GM23248 (cell line): ENCODE measurements at places on chromosomes 1 and 21. TPM values are rescaled to one million over a fixed set of nuclear protein-coding genes. Genes with fewer than 3 reads are reported as not detected.

GRCh38 chr1:204448344-204448964, 36.8 kb upstream of the PPP1R15B start:
- DNase-seq, result no peak

DNA sequence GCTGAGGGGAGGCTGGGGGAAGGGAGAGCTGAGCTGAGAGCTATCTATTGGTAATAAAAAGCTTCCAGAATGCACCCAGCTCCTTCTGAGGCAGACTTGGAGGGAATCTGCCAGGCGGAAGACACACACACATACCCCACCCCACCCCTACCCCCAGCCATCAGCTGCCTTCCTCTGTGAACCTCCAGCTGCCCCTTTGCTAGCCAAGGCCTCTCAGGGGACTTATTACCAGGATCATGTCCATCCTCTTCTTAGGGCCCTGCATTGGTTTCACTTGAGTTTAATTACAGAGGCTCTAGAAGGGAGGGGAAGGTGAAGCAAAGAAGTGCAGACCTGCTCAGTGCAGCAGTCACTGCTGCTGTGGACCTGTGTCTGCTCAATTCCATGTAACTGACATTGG, 156.4 kb downstream of the OMA1 start:
- no peak for DNase-seq

- no peak for DNase-seq
Measured at GRCh38 chr1:159163614-159164228, 7.7 kb upstream of the CADM3 start.

GRCh38 chr1:162137179-162137960, 67.9 kb downstream of the NOS1AP start:
- DNase-seq, result no peak

DNA sequence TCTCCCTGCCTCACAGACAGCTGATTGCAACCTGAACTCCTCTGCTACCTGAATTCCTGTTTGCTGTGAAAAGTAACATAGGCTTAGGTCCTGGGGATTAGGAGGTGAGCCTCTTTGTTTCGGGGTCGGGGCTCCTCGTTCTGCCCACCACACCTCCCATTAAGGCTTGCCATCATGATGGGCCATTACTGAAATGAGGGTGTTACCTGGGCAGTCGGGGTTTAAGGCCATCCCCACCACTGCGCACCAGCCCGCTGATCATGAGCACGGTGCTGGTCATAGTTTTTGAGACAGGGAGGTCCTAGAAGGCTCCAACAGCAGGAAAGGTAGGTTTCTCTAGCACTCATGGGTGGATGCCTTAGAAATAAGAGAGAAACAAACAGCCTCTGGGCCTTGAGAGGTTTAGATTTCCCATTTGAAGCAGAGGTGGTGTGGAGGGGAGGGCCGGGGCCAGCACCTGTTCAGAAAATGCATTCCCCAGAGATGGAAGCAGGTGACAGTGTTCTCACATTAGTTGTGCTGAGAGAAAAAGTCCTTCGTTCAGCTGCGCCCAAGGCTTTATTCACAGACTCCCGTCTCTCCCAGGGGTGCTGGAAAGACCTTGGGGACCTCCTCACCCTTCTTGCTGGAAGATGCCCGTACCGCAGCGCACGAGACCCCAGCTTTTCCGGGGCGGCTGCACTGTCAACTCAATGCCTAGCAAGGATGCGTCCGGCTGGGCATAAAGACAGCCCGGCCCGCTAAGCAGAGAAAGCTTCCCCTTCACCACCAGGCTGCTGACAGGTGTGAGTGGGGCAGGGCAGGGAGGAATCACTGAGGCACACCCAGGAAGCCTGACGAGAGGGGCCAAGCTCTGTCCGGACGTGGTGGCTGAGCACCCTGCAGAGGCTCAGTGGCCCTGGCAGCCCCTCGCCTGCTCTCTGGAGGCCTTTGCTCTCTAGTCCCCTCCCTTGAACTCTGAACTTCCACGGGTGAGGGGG, 125.5 kb downstream of the PGBD5 start:
- DNase-seq, result no peak

GRCh38 chr1:50106095-50106761, 2.5 kb upstream of the ELAVL4 start:
- no peak for DNase-seq

DNA sequence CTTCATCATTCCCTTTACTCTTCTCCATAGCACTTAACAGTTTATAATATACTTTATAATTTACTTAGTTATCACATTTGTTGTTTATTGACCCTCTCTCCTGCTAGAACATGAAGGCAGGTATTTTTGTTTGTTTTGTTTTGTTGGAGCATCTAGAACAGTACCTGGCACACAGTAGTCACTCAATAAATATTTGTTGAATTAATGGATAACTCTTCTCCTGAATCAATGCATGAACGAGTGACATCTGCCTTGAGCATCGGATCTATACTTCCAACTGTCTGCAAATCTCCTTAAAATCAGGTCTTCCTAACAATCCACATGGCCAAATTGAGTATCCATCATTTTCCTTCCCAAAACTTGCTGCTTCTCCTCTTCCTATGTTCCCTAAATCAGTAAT, 35.9 kb upstream of the MTMR11 start:
- no peak for DNase-seq

DNA sequence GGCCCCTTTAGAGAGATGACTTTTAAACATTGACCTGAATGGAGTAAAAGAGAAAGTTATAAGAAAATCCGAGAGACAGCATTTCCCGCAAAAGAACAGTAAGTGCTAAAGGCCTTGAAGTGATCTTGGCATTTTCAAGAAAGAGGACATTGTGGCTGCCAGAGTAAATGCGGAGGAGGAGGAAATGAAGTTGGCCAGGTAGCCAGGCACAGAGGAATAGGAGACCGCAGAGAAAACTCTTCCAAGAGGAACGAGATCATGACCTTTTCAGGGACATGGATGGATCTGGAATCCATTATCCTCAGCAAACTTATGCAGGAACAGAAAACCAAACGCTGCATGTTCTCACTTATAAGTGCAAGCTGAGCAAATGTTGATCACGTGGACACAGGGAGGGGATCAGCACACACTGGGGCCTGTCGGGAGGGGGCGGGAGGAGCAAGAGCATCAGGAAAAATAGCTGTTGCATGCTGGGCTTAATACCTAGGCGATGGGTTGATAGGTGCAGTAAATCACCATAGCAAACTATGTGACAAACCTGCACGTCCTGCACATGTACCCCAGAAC, 49.7 kb downstream of the EEIG2 start:
- DNase-seq, result no peak

Gene OPTC
- total RNA-seq, result not detected in 2 replicates
